ENCODE measurements at places on chromosomes 13 and 19.
A peak's percentile ranks its signal among the peaks of the same experiment; 100 is the strongest.

- DNase-seq: no peak
These were observed 177.5 kb downstream of the NDFIP2 start for GRCh38 chr13:79658333-79658975.

GRCh38 chr19:16141043-16141442 lies 2.4 kb upstream of the HSH2D start:
- DNase-seq: no peak

DNA sequence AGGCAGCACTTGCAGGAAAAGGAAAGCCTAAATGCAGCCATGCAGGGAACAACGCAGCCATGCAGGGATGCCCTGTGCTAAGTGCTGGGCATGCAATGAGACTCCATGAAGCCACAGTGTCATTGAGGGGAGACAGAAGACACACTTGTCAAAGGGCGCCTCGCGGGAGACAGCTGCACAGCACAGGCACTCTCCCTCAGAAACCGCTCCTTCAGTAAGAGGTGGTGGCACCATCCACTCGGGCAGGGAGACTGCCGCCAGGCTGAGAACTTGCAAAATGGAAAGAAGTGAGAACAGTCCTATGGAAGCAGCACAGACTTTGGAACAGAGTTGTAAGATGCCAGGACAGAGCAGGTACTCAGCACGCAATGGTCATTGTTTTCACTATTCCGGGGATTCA lies 51.1 kb downstream of the GGACT start:
- no peak for DNase-seq

DNA sequence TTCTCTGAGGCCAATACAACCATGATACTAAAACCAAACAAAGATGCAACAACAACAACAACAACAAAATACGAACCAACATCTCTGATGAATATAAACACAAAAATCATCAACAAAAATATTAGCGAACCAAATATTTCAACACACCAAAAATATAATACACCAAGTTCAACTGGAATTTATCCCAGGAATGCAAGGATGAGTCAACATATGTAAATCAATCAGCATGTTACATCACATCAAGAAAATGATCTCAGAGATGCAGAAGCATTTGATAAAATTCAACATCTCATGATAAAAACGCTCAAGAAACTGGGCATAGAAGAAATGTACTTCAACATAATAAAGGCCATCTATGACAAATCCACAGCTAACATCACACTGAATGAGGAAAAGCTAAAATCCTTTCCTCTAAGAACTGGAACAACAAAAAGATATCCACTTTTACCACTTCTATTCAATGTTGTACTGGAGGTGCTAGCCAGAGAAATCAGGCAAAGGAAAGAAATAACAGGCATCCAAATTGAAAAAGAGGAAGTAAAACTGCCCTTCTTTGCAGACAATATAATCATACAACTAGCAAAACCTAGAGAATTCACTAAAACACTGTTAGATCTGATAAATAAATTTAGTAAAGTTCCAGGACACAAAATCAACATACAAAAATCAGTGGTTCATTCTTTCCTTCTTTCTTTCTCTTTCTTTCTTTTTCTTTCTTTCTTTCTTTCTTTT lies 2448.7 kb upstream of the PCDH20 start:
- DNase-seq: no peak

DNA sequence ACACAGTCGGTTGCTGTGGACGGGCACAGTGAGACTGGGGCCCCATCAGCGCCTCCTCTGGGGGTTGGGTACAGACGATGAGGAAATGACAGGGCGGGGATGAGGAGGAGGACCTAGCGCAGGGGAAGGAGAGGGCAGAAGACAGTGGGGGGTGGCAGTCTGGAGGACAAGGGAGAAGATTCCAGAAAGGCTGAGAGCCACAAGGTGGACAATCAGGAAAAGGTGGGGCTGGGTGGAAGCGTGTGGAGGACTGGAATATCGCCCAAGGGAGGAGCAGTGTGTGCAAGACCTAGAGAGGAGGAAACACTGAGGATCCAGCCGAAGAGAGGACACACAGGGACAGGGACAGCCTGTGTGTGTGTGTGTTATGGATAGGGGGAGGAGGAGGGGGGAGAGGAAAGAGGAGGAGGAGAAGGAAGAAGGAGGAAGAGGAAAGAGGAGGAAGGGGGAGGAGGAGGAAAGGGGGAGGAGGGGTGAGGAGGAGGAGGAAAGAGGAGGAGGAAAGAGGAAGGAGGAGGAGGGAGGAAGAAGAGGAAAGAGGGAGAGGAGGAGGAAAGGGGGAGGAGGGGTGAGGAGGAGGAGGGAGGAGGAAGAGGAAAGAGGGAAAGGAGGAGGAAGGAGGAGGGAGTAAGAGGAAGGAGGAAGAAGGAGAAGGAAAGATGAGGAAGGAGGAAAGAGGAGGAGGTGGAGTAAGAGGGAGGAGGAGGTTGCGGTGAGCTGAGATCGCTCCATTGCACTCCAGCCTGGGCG lies 15.8 kb upstream of the GARIN5A start:
- no peak for DNase-seq

DNA sequence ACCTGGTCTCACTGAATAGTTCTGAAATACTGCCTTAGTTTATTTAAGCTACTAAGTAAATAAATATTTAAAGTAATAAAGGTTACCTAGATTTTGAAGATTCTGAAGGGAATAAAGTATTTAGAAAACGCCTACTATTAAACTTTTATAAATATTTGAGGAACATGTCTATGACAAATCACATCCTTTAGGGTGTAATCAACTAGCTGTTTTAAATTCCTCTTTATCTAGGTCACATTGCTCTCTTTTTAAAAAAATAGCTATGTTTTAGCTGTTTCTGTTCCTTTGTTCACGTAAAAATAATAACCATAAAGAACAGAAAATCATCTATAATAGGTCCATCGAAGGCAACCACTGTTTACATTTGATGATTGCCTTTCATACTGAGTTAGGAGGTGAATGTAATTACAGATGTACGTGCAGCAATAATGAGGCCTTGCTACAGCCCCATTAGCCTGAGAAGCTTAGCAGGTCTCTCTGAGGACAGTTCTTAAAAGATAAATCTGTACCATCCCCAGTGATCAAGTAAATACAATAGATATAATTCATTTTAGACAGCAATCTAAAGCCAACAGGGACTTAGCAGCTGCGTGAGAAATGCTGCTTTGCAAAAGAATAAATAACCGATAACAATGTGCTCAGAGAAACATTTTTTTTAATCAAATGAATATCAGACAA lies 449.5 kb downstream of the LIG4 start:
- no peak for DNase-seq

DNA sequence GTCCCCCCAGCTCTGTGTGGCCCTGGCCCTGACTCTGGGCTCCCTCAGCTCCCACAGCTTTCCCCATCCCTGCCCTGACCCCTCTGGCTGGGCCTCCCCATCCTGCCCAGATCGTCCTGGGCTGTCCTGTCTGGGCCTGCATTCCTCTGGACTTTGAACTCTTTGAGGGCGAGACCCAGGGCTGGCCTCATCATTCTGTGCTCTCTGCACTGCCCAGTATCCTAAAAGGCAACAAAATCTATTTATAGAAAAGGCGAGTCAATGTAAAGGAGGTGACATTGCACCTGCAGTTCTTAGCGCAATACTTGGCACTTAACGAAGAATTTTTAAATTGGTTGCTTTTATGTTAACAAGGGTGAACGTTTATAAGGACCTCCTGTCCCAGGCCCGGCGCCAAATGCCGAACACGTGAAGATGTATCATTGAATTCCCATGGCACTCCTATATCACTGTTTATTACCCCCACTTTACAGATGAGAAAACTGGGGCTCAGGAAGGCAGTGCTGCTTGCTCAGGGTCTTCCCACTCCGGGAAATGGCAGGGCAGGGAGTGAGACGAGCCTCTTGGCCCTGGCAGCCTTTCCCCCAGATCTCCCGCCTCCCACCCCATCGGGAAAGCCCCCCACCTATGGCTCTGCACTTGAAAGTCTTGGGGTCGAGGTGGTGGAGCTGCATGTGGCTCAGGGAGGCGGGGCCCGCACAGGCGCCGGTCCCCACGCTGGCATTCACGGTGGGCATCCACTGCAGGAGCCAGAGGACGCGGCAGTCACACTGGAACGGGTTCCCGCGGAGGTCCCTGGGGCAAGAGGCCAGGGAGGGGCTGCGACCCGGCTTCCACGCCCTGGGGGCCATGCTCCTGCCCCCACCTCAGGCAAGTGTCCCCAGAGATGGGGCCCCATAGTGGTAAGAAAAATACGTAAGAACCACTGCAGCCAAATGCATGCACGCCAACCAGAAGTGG lies 3.8 kb downstream of the LGI4 start:
- no peak for DNase-seq

- no peak for DNase-seq
These were observed 118.0 kb upstream of the POSTN start for GRCh38 chr13:37716420-37717195.

DNA sequence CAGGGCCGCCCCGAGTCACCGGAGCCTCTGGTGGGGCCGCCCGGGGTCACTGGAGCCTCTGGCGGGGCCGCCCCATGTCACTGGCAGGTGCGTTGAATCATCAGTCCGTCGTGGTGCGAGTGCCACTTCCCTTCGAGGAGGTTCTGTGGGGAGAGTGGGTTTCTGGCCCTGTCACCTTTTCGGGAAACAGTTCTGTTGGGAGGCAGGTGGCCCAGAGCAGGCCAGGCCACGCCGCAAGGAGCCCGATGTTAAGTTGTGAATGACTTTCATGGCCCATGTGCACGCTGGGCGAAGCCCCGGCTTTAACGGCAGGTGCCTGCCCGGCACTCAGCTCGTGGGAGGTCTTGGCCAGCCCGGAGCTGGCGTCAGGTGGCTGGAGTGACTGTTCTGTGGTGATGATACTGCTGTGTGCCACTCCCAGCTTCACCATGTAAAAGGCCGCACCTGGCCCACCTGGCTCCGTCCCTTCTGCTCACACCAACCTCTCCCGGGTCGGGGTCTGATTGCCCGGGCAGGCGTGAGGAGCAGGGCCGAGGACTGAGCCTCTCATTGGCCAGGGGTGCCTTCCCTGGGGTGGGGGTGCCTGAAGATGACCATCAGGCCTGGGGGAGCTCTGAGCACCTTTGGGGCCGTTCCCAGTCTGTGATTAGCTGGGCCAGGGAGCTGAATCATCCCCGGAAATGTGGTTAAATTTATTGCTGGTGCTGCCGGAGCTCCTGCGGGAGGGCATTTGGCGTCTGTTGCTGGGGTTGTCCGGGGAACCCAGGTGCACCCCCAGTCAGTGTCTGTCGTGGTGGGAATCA lies 29.2 kb downstream of the CSNK1G2 start:
- no peak for DNase-seq

GRCh38 chr19:5430237-5430636 lies 25.0 kb upstream of the ZNRF4 start:
- DNase-seq: no peak

DNA sequence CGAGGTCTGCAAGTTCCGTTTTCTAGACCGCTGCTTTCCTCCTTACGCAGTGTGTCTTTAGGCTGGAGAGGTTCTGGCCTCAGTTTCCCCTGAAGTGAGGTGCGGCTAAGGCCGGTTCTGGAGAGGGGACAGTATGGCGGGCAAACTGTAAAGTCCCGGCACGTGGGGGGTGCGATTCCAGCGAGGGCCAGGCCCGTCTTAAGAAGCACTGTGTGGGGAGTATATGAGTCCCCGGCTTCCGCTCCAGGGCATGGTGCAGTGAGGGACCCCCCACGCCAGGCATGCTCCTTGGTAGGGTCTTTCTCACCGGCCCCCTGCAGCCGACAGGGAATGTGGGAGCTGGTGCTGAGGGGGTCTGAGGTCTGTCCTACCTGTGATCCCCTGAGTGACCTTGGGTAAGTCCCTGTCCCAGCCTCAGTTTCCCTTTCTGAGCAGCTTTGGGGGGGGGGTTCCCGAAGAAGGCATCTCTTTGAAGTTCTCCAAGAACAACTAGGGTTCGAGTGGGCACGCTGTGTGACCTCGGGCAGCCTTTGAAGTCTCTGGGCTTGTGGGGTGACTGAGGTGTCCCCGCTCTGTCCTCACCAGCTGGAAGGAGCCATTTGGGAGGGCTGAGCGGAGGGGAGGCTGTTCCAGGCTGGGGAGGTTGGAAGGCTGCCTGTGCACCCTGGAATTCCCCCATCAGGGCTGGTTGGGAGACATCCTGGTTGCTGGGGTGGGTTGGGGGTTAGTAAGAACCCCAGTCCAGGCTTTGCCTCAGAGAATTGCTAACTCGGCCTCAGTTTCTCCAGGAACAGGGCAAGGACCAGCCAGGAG lies 1.5 kb downstream of the NFIC start:
- DNase-seq: no peak

- DNase-seq: no peak
These were observed 151.7 kb downstream of the DCLK1 start for GRCh38 chr13:35979361-35979951.

GRCh38 chr13:44158098-44158521 lies 215.5 kb upstream of the SERP2 start:
- no peak for DNase-seq

DNA sequence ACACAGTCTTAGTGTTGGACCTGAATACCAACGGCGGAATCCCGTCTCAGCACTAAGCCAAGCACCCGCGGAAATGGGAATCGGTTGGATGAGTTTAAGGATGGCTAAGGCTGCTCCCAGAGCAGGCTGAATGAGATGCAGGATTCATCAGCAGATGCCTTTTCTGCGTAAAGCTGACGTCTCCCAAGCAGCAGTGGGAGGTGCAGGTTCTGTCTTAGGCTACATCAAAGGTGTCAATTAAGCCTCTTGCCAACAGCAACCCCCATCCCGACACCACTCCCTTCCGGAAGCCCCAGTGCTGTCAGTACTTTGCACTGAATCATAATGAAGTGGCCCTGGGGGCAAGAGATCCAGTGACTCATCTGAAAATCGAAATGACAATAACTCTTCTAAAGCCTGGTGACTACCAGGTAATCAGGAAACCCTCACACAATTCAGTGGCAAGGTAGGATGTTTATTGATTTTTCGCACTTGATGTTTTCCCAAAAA lies 275.6 kb downstream of the DCLK1 start:
- DNase-seq: peak; percentile 97

DNA sequence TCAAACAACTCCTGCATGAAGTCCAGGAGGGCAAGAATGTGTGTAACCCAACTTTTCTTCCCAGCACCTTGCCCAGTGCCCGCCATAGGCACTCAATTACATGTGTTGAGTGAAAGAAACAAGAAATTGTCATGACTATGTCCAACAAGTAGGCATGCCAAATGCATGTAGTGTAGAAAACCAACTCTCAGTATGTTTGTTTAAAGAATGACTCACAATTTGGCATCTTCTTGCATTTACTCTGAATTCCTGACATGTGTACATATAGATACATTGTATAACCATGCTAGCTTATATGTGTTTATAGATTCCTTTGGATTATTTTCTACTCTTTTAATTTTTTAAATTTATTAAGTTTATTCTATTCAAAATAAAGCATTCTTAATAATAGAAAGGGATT lies 305.0 kb downstream of the EFNB2 start:
- DNase-seq: no peak

GRCh38 chr19:46783670-46784069 lies 4.7 kb downstream of the SLC1A5 start:
- no peak for DNase-seq

- DNase-seq: no peak
These were observed 1716.7 kb downstream of the SLITRK1 start for GRCh38 chr13:82165396-82166174.
